Gastroesophageal sphincter (tissue), 4 donors: ENCODE measurements at places on chromosomes 4 and X.
A peak's percentile ranks its signal among the peaks of the same experiment; 100 is the strongest.

DNA sequence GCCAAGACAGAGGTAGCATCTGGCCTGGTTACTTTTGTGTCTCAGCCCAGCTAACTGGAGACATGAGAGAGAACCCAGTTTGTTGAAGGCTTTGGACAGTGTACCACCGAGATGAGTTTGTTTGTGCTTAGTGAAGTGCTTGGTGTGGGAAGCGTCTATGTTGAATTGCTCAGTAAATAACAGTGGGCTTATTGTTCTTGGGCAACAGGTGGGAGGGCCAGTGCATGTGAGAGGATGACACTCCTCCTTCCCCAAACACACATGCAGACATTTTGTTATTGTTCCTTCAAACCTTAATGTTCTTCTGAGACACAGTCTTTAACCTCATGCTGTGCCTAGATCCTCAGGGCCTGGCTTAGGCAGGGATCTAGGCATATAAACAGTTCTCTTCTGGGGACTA is 39.7 kb downstream of the MSN start:
- no peak for ATAC-seq

GRCh38 chr4:25320773-25321172 is 8.2 kb downstream of the ZCCHC4 start:
- no peak for ATAC-seq

GRCh38 chrX:32893751-32894150 is 317.6 kb downstream of the DMD start:
- no peak for ATAC-seq

GRCh38 chr4:85798012-85798770 is 323.2 kb downstream of the ARHGAP24 start:
- ATAC-seq = no peak

DNA sequence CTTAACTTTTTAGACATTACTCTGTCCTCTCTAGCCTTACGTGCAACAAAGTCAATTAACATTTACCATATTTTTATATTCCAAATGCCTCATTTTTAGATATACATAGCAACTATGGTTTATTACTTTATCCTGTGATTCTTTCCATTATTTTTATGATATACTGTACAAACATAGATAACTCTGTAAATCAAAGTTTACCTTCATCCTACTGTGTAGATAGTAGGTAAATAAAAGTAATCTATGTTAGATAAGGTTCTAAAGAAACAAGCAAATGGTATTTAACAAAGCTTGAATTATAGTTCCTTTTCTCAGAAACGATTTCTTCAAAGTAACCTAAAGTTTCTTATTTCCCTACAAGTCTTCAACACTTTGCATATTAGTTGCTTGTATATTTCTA is 350.0 kb downstream of the GALNTL6 start:
- no peak for ATAC-seq

- no peak for ATAC-seq
Measured at GRCh38 chr4:144360146-144360793, 219.8 kb upstream of the GYPA start.

- no peak for ATAC-seq
Measured at GRCh38 chr4:9812501-9813340, 31.3 kb downstream of the DRD5 start.

GRCh38 chr4:2686379-2687265 is 69.5 kb downstream of the TNIP2 start:
- no peak for ATAC-seq

DNA sequence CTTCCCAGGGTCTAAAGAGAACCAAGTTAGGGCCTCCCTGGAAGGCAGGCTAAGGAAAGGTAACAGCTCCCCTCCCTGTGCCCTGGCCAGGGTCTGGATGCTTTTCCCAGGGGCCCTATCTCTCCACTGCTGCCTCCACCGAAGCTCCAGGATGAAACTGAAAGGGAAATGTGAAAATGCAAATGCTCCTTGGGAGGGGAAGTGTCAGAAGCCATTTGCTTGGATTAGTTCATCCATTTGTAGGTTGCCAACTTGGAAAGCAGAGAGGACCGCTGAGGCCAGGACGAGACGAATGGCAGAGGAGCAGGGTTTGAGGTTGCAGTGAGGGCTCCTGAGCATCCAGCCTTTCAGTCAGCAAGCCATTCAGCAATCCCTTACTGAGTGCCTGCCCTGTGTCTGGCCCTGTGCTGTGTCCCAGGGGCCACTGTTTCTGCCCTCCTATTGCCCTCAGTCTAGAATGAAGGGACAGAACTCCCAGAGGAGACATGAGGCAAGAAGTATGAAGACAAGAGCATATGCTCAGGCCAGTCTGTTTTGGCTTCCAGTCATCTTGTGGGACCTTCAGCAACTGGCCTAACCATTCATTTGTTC is 45.9 kb upstream of the PGRMC1 start:
- ATAC-seq = peak; percentile 45

GRCh38 chr4:110624904-110625494 is 2.1 kb upstream of the PITX2 start:
- ATAC-seq = no peak

GRCh38 chrX:17826609-17827496 is 34.2 kb downstream of the RAI2 start:
- no peak for ATAC-seq

- no peak for ATAC-seq
Measured at GRCh38 chr4:149158817-149159216, 656.8 kb downstream of the IQCM start.

GRCh38 chr4:187118602-187119120 is 395.0 kb upstream of the FAT1 start:
- ATAC-seq = no peak

- ATAC-seq = no peak
Measured at GRCh38 chrX:73478961-73479360, 32.1 kb downstream of the CDX4 start.

DNA sequence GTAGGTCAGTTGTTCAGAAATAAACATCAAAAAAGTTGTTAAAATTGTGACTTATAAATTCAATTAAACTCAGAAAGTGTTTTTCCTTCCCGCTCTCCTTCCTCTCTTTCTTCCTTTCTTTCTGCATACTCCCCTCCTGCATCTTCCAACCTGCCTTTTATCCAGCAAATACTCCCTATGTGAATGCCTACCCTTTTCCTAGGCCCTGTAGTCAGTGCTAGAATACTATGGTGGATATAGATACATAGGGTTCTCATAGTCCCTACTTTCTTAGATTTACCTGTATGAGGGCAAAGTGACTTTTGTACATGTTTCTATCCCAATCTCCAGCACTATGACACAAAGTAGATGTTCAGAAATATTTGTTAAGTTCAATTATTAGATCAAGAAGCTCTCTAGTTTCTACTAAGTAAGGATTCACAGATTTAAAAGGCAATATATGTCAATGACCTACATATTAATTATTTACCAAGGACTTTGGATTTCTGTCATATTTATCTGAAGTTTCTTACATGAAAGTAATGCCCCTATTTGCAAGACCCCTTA is 732 bp downstream of the SULT1E1 start:
- ATAC-seq = no peak

- ATAC-seq = no peak
Measured at GRCh38 chrX:44401151-44401550, 57.7 kb upstream of the EFHC2 start.

GRCh38 chr4:104351706-104352105 is 143.0 kb downstream of the CXXC4 start:
- no peak for ATAC-seq

DNA sequence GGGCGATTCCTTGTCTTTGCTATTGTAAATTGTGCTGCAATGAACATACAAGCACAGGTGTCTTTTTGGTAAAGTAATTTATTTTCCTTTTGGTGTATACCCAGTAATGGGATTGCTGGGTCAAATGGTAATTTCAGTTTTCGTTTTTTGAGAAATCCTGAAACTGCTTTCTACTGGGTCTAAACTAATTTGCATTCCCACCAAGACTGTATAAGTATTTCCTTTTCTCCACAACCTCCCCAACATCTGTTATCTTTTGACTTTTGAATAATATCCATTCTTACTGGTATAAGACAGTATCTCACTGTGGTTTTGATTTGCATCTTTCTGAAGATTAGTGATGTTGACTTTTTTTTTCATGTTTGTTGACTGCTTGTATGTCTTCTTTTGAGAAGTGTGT is 2506.0 kb downstream of the PCDH7 start:
- ATAC-seq = no peak

DNA sequence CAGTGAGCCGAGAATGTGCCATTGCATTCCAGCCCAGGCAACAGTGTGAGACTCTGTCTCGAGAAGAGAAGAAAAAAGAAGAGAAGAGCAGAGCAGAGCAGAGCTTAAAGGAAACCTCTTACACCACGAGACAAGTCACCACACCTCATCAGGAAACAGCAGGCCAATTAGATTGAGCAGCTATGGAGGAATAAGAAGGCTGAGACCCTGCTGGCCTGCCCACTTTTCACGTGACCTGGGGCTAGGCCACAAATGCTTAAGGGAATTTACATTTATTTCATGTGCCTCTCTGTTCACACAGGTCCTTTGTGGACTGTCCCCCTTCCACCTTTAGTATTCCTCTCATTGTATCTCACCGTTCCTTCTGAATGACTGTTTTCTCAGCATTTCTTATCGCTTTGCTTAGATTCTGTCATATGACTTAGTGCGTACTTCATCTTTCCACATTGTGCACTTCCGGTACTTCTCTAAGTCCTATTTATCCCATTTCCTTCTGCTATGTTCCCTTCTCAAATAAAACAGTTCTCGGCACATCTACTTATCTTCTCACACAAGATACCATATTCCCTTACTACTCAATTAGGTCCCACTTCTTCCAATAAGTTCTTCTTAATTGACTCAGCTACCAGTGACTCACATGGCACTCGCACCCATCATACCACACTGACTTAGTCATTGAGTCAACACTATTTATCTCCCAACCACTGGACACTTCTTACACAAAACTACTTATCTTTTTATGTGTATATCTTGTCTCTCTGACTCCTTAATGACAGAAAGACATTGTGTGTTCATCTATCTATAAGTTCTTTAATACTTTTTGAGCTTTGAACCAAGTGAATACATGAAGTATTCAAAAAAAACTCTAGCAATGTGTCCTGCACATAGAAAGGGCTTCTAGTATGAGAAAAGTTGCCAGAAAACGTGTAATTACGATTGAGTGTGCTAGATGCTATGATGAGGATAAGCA is 11.0 kb downstream of the CUL4B start:
- ATAC-seq = no peak

GRCh38 chr4:113524505-113525186 is 236.9 kb downstream of the CAMK2D start:
- no peak for ATAC-seq
